ENCODE measurements at places on chromosomes 7 and 10. TPM values are rescaled to one million over a fixed set of nuclear protein-coding genes. Genes with fewer than 3 reads are reported as not detected.

Gene FOXI2
- not detected for total RNA-seq

DNA sequence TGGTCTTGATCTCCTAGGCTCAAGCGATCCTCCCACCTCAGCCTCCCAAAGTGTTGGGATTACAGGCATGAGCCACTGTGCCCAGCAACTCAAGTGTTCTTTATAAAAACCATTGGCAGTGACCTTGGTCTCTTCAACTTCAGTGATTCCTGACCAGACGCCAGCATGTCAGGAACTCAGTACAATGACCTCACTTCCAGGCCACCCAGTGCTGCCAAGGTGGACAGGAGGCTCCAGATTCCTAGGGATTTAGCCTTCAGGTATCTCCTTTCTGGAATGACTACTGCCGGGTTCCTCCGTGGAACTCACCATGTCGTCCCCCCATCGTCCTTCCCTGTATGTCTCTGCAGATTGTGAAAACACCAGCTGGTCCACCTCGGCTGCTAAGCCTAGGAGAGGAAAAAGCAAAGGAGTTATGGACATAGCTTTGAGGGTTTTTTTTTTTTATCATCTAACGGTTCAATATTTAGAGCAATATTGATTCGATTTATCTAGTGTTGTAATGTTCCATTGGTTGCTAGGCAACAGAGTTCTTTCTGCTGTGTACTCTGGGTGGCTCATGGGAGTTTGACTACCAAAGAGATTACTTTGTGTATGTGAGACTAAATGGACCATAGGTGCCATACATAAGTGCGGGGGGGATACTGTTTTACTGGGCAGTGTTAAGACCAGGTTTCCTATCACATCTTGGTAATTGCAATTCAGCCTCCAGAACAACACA is 425.8 kb upstream of the AUTS2 start:
- DNase-seq, result no peak

Gene GJC3
- total RNA-seq, result not detected

DNA sequence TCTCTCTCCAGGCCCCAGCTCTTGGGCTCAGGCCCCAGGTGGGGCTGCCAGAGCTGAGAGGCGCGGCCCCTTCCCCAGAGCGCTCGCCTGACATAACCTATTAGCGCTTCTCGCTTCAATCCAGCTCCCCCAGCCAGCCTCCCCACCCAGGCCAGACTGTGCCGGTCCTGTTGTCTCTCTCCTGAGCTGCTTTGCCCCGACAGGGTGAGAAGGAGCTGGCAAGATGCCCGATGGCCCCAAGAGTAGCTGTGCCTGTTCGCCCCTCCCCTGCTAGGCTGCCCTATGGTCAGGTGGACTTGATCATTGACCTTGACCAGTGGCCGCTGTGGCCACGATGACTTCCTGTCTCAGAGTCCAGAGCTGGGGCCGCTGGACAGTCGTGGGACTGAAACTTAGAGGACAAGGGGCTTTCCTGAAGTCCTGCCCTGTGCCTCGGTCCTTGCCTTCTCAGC is 9.1 kb downstream of the TMEM270 start:
- no peak for DNase-seq

DNA sequence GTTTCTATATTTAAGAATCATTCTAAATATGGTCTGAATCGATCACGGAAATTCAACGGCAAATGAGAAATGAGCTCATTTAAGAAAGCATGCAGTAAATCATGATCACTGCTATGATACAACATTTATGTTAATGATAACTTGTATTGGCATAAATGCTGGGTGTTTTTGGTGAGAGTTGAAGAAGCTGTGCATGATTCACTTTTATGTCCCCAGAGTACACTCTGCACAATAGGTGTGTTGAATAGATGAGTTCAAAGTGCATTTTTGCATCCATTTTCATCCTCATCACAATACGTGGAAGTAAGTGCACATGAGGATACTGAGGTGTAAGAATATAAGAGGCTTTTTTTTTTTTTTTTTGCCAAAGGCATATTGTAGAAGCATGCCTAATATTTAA is 169.3 kb downstream of the PPP1R17 start:
- DNase-seq, result no peak

Gene CPA5
- 0.06 TPM for total RNA-seq

DNA sequence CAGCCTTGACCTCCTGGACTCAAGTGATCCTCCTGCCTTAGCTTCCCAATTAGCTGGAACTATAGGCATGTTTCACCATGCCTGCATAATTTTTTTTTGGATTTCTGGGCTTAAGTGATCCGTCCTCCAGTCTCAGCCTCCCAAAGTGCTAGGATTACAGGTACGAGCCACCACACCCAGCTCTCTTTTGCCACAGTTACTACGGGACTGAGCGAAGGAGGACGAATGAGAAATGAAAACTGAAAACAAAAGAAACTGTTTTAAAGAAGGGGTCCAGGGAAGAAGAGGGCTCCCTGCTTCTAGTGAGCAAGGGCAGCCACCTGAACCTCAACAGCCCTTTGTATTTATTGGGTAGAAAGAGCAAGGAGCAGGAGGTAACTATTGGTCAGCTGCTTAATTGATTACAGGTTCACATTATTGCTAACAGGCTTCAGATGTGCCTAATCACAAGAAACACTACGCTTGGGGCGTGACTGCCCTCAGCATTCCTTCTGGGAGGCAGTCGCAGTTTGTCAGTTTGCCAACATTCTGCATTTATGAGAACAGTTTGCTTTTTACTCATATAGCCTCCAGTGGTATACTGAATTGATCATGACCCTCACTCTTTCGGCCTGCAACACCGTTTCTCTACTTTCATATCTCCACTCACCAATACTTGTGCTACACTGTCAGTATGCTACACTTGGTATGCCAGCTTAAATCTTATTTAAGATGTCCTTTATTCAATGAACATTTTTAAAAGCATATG is 676.8 kb downstream of the DNAJB9 start:
- no peak for DNase-seq

DNA sequence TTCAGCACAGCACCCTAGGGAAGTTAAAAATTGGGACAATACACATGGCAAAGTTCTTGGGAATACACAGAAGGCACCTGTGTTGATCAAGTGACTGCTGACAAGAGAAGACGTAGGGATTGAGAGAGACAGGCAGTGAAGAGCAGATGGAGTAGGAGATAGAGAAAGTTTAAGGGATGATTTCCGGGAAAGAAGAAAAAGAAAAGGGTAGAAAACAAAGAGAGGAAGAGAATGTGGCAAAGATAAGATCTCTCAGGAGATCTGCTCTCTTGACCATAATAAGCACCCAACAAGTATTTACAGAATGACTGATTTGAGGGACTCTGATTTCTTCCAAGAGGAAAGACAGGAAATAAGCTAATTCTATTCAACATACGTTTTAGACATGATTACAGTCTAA is 15.1 kb upstream of the RALA start:
- DNase-seq, result no peak

GRCh38 chr10:101280511-101280910 is 51.2 kb upstream of the LBX1 start:
- DNase-seq, result no peak

- DNase-seq, result peak; percentile 62
These were observed at the start of gene MAP3K8 for GRCh38 chr10:30433730-30434272. Gene MAP3K8, plus strand, starts transcription at chr10:30434184. Its CDS starts 4,755 bp downstream, at chr10:30438939.

Data from LHCN-M2 (cell line).